ENCODE measurements at places on chromosomes 5 and 9. TPM values are rescaled to one million over a fixed set of nuclear protein-coding genes. Genes with fewer than 3 reads are reported as not detected.

The HCN1 gene
- 0.20 TPM for total RNA-seq

The OR1J2 gene
- not detected for total RNA-seq

The PCDHB11 gene
- total RNA-seq: 1.8 TPM

The CDKN2B-AS1 gene
- total RNA-seq: 0.40 TPM

The RMRP gene
- total RNA-seq: 4,774 TPM

The IL5 gene
- total RNA-seq: not detected

The BTNL8 gene
- 0.46 TPM for total RNA-seq

The GHR gene
- 36.4 TPM for total RNA-seq

The SLC45A2 gene
- total RNA-seq: not detected

- H3K27ac ChIP-seq: no peak overlapping the region
- H3K27me3 ChIP-seq: no peaks in the 10 kb centered on the region
- H3K4me3 ChIP-seq: no peak overlapping the region
- DNase-seq: no peak
- no peaks in the 10 kb centered on the region for H3K4me1 ChIP-seq
- H3K36me3 ChIP-seq: no peaks in the 10 kb centered on the region
These were observed 236.0 kb downstream of the TENT4A start for GRCh38 chr5:6949230-6949629.

GRCh38 chr9:130208600-130209347 lies 36.6 kb downstream of the NCS1 start:
- H3K4me3 ChIP-seq: no peak overlapping the region
- no peak for DNase-seq
- no peak overlapping the region for H3K27ac ChIP-seq

DNA sequence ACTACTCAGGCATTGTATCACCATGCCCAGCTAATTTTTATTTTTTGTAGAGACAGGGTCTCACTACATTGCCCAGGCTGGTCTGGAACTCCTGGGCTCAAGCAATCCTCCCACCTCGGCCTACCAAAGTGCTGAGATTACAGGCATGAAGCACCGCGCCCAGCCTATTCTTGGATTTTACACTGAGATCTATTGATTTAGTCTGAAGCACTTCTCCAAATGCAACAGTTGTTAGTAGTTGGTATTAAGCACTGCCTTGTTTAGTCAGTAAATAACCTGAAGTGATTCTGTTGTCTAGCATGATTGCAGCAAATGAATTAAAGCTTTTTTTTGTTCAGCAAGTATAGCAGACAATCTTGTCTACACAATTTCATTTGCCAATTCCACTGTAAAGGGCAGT lies 8.9 kb upstream of the CCNB1 start:
- no peaks in the 10 kb centered on the region for H3K27me3 ChIP-seq
- H3K36me3 ChIP-seq: no peaks in the 10 kb centered on the region

DNA sequence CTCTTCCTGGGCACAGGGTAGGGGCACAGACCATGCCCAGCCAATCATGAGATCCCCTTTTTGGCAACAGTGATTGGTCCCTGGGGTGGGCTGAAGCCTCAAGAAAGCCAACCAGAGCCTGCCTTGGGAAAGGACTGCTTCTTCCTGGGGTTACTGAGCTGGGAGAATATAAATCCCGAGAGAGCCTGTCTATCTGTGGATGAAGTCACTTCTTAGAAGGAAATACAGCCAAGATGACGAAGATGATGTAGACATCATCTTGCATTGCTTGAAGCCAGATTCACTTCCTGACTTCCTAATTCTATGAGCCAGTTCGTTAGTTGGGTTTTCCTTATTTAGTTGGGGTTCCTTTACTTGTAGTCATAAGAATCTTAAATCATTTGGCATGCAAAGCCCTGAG lies 50.1 kb upstream of the PWWP2A start:
- no peaks in the 10 kb centered on the region for H3K36me3 ChIP-seq
- H3K4me1 ChIP-seq: peaks cover 10% of the 10 kb centered on the region
- no peak overlapping the region for H3K4me3 ChIP-seq
- no peak for DNase-seq
- H3K27ac ChIP-seq: peak overlapping the region; percentile 36
- no peaks in the 10 kb centered on the region for H3K27me3 ChIP-seq

DNA sequence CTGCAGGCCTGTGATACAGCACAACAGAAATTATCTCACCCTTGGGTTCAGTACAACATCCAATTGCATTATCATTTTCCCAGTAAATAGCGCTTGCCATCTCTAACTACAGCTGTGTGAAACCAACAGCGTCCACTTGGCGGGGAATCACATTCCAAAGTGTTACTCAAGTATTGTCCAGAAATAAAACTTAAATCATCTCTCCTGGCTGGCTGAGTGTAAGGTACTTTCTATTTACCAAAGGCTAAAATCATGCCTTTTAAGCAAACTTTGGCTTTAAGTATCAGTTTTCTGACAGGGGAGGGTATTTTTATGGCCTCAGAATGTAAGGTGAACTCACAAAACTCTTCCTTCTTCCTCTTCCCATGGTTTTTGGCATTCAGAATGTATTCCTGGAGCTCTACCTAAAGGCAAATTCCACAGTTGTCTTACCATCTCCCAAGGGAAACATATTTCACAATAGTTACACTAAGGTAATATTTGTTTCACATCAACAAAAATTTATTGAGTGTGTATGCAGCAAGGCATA lies 205.6 kb upstream of the MPDZ start:
- H3K4me1 ChIP-seq: peaks cover 32% of the 10 kb centered on the region
- no peaks in the 10 kb centered on the region for H3K27me3 ChIP-seq
- H3K36me3 ChIP-seq: no peaks in the 10 kb centered on the region
- DNase-seq: peak; percentile 60
- H3K27ac ChIP-seq: peak overlapping the region; percentile 78

- no peak overlapping the region for H3K4me3 ChIP-seq
- no peak for DNase-seq
- no peak overlapping the region for H3K27ac ChIP-seq
- no peaks in the 10 kb centered on the region for H3K4me1 ChIP-seq
These were observed 93.5 kb downstream of the SYK start for GRCh38 chr9:90894986-90895687.

- no peak overlapping the region for H3K4me3 ChIP-seq
- no peak overlapping the region for H3K27ac ChIP-seq
- no peak for DNase-seq
- no peaks in the 10 kb centered on the region for H3K4me1 ChIP-seq
These were observed 452.1 kb upstream of the PTPRD start for GRCh38 chr9:11064909-11065308.

GRCh38 chr5:139701056-139701741 lies 53.0 kb downstream of the CXXC5 start:
- H3K4me3 ChIP-seq: no peak overlapping the region
- no peaks in the 10 kb centered on the region for H3K36me3 ChIP-seq
- H3K27me3 ChIP-seq: no peaks in the 10 kb centered on the region
- DNase-seq: no peak
- no peak overlapping the region for H3K27ac ChIP-seq

DNA sequence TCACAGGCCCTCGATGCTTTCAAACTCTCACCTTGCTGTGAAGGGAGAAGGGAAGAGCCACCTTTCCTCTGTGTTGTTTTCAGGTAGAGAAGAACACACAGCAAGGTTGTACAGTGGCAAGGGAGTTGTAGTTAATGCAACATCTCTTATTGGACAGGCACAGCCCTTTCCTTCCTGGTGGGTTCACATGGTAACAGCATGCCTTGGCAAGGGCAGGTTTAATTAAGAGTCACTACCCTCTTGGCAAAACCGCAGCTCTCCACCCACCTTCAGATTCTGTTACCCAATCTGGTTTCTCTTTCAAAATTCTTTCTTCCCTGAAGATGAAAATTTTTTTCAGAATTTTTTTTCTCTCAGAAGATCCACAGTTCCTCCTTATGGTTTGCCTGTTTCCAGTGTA lies 253.1 kb downstream of the TLR4 start:
- no peak overlapping the region for H3K4me3 ChIP-seq
- no peak for DNase-seq
- no peak overlapping the region for H3K27ac ChIP-seq
- no peaks in the 10 kb centered on the region for H3K4me1 ChIP-seq
- H3K36me3 ChIP-seq: no peaks in the 10 kb centered on the region

- H3K4me1 ChIP-seq: no peaks in the 10 kb centered on the region
- H3K27ac ChIP-seq: no peak overlapping the region
- no peak overlapping the region for H3K4me3 ChIP-seq
These were observed 29.8 kb downstream of the CD274 start for GRCh38 chr9:5479994-5480694.

GRCh38 chr5:71977311-71977710 lies 130.0 kb upstream of the MAP1B start:
- H3K4me3 ChIP-seq: no peak overlapping the region
- H3K27ac ChIP-seq: no peak overlapping the region
- H3K27me3 ChIP-seq: no peaks in the 10 kb centered on the region
- no peak for DNase-seq

- no peak overlapping the region for H3K4me3 ChIP-seq
- H3K36me3 ChIP-seq: no peaks in the 10 kb centered on the region
- DNase-seq: no peak
- no peaks in the 10 kb centered on the region for H3K27me3 ChIP-seq
These were observed 115.9 kb downstream of the CDC42SE2 start for GRCh38 chr5:131379723-131380122.

GRCh38 chr5:95809414-95809960 lies 13.0 kb downstream of the GLRX start:
- H3K4me1 ChIP-seq: peaks cover 38% of the 10 kb centered on the region
- peaks cover 16% of the 10 kb centered on the region for H3K36me3 ChIP-seq
- H3K27ac ChIP-seq: peak overlapping the region; percentile 95

All from psoas muscle (tissue), 8 donors.